ENCODE measurements at places on chromosomes 3 and 15.

GRCh38 chr3:100073714-100074307 is 40.5 kb downstream of the FILIP1L start:
- peak; percentile 71 for DNase-seq

DNA sequence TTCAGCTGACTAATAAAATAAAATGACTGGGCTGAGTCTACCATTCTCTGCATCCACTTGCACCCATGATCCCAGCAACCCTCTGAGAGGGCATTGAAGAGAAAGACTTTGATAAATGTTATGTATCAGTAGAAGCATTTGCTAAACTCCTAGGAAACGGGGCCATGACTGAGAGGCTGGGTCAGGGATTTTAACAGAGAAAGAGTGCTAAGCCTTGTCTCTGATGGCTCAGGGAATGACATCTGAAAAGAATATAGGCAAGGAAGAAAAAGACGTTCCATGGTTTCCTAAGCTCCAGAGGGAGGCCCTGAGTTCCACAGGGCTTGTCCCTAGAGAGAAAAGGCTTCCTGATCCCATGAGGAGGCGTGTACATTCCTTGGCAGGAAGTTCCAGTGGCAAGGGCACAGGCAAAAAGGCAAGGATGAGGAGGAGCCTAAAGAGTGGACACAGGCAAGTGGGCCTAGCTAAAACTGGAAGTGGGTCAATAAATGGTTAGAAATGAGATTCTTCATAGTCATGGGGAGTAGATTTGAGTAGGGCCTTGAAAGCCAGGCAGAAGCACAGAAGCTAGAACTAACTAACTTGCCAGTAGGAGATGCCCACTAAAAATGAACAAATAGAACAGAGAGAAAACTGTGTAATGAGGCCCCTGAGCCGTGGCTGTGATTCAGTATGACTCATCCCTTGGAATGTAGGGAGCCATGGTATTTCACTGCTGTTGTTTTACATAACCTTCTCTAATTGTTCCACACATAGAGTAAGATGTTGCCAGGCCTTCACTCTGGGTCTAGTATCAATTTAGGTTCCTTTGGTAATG is 44.9 kb upstream of the MANF start:
- DNase-seq, result no peak

- no peak for DNase-seq
Observed at GRCh38 chr3:15645246-15645645, 43.7 kb downstream of the BTD start.

GRCh38 chr3:1902416-1902815 is 196.2 kb upstream of the CNTN4 start:
- no peak for DNase-seq
